ENCODE measurements at places on chromosomes 2 and 18. TPM values are rescaled to one million over a fixed set of nuclear protein-coding genes. Genes with fewer than 3 reads are reported as not detected.

The MERTK gene
- polyA plus RNA-seq, result 4.0 TPM

The MARCO gene
- 0.51 TPM for polyA plus RNA-seq

The IL37 gene
- not detected for polyA plus RNA-seq

The CHRND gene
- 130 TPM for polyA plus RNA-seq

The SPHKAP gene
- 24.1 TPM for polyA plus RNA-seq

- no peak for DNase-seq
Observed at GRCh38 chr2:163475815-163476214, 260.0 kb downstream of the FIGN start.

- no peak for DNase-seq
Observed at GRCh38 chr2:23537991-23538390, 153.0 kb downstream of the KLHL29 start.

GRCh38 chr18:2108591-2108990 is 462.7 kb downstream of the METTL4 start:
- peak; percentile 19 for DNase-seq

GRCh38 chr2:28271231-28271918 is 121.3 kb upstream of the FOSL2 start:
- DNase-seq, result no peak

- DNase-seq, result no peak
Observed at GRCh38 chr2:119679846-119680245, 845 bp downstream of the TMEM177 start.

DNA sequence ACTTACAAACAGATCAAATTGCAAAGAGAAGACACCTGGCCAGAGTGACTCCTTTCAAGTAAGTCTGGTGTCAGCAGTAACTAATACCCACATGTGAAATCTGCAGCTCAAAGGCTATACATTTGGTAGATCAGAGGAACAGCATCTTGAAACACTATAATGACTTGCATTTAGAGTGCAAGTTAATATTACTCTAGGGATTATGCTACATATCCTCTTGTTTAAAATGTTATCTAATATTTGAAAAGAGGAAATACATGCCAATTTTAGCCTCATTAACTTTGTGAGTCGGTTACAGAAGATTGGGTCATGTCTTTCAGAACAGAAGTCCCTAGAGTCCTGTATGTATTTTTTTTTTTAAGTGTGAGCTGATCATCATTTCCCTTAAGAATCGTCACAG is 15.2 kb downstream of the LANCL1 start:
- no peak for DNase-seq

DNA sequence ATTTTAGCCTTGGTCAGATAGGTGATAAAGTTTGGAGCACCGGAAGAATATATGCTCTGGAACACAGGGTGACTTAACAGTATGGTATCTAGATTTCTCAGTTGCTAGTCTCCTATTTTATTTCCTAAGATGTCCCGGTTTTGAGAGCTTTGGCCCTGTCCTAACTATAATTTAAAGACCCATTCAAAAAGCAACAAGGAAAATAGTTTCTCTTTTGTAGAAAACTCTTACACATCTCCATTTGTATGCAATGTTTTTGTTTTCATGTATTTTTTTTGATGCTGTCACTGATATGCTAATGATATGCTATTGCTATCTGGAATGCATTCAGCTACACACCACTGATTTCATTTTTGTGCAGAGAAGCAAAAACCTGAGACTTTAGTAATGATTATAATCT is 237.8 kb downstream of the GPD2 start:
- DNase-seq, result no peak

GRCh38 chr2:204984518-204984917 is 439.2 kb downstream of the PARD3B start:
- no peak for DNase-seq

DNA sequence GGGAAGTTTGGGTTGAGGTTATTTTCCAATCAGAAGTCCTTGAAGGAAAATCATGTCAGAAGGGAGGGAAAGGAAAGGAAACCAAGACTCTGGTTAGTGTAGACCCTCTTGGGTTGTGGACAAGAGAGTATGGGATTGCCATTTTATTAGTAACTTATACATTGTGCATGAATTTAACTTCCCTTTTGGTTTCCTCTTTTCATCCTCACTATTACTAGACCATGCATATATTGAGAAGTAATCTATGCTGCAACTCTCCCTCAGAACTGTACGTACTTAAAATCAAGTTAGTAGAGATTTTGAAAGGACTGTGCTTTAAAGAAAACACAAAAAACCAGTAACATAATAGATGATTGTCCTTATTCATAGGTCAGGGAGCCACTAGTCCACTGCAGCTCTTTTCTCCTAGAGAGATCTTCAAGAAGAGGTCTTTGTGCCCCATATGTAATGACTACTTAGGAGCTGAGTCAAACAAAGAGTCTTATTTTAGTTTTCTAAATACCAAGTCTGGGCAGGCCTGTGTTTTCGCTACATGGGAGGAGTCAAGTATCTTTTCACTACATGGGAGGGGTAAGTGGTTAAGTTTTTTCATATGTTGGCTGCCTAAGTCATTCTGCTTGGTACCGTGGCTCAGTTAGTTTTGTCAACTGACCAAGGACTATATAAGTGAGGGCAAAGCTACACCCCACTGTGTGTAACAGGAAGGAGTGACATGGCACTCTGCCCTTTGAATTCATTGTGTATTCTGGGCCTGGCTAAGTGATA is 25.2 kb upstream of the FAM117B start:
- DNase-seq, result no peak

GRCh38 chr2:192500550-192501200 is 305.9 kb upstream of the TMEFF2 start:
- DNase-seq, result no peak

DNA sequence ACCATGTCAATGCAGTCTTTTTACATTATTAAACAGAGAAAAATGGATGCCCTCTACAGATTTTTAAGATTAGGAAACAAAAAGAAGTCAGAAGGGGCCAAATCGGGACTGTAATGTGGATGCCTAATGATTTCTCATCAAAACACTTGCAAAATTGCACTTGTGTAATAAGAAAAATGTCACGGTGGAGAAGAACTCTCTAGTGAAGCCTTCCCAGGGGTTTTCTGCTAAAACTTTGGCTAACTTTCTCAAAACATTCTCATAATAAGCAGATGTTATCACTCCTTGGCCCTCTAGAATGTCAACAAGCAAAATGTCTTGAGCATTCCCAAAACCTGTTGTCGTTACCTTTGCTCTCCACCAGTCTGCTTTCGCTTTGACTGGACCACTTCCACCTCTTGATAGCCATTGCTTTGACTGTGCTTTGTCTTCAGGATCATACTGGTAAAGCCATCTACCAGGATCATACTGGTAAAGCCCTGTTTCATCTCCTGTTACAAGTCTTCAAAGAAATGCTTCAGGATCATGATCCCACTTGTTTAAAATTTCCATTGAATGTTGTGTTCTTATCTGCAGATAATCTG is 226.8 kb downstream of the TNS1 start:
- no peak for DNase-seq

GRCh38 chr18:2510416-2510815 is 60.9 kb downstream of the METTL4 start:
- no peak for DNase-seq

- DNase-seq, result no peak
Observed at GRCh38 chr2:8821276-8822217, 15.9 kb downstream of the KIDINS220 start.

DNA sequence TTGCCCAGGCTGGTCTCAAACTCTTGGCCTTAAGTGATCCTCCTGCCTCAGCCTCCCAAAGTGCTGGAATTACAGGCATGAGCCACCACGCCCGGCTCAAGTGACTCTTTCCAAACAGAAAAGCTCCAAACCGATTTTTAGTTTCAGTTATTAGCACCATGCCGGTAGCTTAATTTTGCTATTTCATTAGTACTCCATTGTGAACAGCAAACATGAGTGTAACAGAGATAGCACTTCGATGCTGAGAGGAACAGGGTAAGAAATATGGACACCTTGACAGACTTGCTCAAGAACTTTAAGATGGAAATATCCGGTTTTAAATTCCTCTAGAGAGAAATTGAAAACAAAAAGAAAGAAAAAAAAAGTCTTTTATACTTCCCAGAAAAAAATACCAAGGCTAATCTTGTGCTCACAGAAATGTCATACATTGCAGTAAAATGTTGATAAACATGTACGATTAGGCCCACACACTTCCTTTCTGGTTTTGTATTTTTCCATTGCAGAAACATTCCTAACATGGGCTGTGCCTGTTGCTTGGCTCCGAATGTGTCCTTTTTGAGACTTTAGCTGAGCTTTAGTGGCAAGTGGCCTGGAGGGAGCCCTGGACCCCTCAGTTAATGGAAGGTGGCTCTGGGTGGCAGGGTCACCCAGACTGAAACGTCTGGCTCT is 18.3 kb downstream of the FHL2 start:
- no peak for DNase-seq

- no peak for DNase-seq
Observed at GRCh38 chr2:165647409-165647808, 146.6 kb downstream of the GALNT3 start.

GRCh38 chr2:113236367-113237159 is 42.2 kb downstream of the PAX8 start:
- no peak for DNase-seq

GRCh38 chr2:204842661-204843485 is 297.6 kb downstream of the PARD3B start:
- DNase-seq, result peak; percentile 49

DNA sequence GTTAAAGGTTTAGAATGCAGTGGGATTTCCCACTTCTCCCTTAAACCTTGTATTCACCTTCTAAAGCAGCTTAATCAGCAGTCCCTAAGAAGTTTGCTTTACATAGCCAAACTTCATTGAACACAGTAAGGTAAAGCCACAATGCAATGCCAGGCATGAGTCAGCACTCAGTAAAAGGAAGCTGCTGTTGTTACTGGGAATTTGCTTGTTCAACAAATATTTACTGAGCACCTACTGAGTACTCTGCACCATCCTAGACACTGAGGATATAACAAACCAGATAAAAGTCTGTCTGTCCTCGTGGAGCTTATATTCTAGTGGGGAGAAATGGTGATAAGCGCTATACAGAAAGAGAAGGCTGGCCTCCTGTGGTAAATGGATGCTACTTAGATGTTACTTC is 162.7 kb downstream of the PKP4 start:
- no peak for DNase-seq

DNA sequence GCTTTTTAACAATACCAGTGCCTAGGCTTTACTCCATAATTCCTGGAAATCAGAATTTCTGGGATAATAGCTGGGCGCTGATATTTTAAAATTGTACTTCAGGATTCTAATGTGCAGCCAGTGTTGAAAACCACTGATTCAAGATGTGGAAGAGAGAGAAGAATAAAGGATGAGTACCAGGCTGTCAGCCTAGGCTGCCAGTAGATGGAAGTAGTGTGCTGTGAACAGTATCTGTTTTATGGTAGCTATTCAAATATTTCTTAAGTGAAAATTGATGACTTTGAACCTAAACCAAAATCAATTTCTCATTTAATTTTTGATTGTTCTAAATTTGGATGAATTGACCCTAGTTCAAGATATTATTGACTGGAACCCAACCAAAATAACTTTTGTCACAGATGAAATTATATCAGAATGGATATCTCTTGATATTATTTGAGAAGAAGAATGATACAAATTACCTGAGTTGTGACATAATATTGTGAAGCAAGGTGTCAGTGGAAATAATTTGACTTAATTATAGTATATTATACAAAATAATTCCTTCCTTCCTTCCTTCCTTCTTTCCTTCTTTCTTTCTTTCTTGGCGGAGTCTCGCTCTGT is 88.0 kb downstream of the COMMD1 start:
- DNase-seq, result peak; percentile 40

DNA sequence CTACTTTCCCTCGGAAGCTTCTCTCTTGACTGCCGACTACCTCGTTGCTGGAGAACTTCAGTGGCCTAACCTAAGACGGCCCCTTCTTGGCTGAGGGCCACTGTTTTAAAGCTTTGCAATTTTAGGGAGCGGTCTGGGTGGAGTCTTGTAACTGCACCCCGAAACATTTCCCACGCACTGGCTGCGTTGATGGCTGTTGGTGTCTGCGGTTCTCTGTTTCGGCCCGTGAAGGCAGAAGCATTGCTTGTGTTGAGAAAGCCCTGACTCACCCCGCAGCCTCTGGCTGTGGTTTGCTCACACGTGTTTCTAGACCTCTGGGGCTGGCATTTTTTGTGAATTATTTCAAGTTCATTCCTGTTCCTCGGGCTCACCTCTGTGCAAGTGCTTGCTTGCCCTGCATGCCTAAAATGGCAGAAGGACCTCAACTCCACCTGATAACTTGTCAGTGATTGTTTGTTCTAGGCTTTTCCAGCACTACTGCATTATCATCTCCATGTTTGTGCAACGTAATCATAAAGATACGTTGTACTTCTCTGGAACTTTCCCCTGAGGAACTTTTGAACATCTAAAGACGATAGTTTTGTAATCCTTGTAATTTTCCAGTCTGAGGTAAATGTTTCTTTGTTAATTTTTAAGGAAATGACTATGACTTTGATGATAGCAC is 94.2 kb upstream of the DLX2 start:
- DNase-seq, result no peak

DNA sequence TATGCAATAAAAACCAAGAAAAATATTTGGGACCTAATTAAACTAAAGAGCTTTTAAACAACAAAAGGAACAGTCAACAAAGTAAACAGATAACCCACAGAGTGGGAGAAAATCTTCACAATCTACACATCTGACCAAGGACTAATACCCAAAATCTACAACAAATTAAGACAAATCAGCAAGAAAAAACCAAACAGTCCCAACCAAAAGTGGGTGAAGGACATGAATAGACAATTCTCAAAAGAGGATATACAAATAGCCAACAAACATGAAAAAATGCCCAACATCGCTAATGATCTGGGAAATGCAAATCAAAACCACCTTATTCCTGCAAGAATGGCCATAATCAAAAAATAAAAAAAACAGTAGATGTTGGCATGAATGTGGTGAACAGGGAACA is 250.1 kb downstream of the C1D start:
- DNase-seq, result no peak

DNA sequence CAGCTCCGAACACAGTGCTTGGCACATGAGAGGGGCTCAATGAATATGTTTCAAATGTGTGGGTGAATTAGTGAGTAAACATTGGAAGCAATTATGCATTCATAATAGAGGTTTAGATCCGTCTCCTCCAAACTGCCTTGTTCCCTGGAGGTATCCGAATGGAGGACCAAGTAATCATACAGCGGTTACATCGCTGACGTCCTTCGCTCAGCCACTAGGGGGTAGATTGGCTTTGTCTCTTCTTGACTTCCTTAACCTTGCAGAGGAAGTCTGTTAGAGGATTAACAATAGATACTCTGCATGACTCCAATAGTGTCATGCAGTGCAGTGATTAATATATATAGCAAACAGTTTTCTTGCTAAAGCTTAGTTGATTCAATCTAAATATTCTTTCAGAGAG is 517.0 kb downstream of the PTPRM start:
- DNase-seq, result peak; percentile 16

GRCh38 chr2:172623249-172623965 is 67.5 kb downstream of the PDK1 start:
- no peak for DNase-seq

All from muscle of arm (tissue), 14 donors.